ENCODE measurements at places on chromosomes 16 and 17.
A peak's percentile ranks its signal among the peaks of the same experiment; 100 is the strongest.

- DNase-seq: no peak
Observed at GRCh38 chr17:69164206-69164605, 22.5 kb upstream of the ABCA6 start.

DNA sequence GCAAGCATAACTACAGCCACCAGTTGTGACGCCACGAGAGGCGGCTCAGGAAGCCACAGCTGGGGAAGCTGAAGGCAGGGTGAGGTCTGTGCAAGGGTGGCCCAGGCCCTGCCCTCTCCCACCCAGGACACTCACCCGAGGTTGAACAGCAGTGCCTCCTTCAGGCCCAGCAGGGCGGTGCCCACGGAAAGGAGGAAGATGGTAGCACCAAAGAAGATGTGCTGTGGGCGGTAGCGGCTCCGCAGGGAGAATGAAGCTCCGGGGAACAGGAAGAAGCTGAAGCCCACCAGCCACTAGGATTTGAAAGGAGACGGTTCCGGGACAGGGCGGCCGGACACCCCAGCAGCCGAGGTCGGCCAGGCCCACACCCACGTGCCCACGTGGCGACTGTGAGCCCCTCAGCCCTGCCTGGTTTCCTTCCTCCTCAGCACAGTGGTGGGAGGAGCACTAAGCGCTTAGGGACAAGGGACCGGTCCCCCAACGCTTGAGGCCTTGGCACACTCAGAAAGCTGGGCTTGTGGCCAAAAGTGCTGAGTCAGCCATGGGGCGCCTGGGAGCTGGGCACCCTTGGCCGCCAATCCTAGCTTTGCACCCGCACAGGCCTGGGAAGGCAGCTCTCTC, 11.0 kb downstream of the CYB561 start:
- peak; percentile 60 for DNase-seq

GRCh38 chr17:60463157-60463835, 41.0 kb downstream of the CHCT1 start:
- no peak for DNase-seq

- peak; percentile 93 for DNase-seq
Observed at GRCh38 chr16:75248142-75248535, 3.3 kb downstream of the BCAR1 start.

DNA sequence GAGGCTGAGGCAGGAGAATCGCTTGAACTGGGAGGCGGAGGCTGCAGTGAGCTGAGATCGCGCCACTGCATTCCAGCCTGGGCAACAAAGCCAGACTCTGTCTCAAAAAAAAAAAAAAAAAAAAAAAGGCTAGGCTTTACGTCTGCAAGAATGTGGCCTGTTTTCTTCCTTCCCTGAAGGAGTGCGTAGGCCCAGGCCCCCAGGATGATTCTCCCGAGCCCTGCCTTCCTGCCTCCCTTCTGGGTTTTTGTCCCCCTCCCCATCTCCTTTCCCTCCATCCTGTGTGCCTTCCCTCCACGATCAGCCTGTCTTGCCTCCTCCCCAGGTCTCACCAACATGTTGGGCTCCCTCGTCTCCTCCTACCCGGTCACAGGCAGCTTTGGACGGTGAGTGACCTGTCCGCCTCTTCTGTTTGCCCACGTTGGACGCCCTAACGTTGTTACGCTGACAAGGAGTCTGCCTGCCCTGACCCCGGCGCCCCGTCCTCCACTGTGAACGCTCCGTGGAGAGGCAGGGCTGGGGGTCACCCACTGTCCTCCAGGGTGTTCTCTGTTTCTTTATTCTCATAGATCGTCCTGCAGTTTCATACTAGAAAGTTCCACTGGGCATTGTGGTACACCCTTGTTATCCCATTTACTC, 15.7 kb upstream of the RNF213 start:
- DNase-seq: no peak

DNA sequence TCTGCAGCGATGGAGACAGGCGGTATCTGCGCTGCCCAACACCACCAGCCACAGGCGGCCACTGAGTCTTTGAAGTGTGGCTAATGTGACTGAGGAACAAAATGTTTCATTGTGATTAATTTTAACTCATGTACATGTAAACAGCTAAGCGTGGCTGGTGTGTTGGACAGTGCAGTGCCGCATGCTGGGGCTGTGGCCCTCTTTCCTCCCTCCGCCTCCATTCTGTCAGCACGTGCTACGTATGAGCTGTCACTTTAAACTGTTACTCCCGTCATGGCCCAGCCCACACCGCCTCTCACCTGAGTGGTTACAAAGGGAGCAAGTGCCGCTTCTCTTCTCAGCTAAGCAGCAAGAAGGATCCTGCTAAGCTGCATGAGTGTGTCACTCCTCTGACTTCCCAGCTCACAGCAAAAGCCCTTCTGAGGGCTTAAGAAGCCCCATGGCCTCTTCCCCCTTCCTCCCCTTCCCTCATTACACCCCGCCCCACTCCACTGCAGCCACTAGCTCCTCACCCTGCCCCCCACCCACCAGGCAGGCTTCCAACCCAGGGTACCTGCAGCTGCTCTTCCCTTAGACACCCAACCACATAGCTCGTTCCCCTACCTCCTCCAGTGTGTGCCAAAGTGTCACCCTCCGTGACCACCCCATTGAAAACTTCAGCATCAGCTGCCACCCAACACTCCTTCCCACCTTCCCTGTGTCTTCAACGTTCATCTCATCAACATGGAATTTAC, 15.0 kb downstream of the HASPIN start:
- peak; percentile 52 for DNase-seq

- no peak for DNase-seq
Observed at GRCh38 chr16:82013139-82013538, 1.9 kb upstream of the SDR42E1 start.

DNA sequence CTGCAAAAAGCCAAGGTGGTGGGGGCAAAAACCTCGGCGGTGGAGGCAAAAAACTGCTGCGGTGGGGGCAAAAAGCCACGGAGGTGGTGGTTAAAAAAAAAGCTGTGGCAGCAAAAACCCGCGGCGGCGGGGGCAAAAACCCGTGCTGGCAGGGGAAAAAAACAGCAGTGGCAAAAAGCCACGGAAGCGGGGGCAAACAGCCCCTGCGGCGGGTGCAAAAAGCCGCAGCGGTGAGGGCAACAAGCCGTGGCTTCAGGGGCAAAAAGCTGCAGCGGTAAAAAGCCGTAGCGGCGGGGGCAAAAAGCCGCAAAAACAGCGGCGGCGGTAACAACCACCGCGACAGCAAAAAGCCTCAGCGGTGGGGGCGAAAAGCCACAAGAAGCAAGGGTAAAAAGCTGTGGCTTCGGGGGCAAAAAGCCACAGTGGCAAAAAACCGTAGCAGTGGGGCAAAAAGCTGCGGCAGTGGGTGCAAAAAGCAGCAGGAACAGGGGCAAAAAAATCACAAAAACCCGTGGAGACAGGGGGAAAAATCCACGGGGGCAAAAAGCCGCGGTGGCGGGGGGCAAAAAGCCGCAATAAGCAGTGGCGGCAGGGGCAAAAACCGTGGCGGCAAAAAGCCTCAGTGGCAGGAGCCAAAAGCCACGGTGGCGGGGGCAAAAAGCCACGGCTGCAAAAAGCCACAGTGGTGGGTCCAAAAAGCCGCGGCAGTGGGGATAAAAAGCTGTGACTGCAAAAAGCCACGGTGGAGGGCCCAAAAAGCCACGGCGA, 193.7 kb downstream of the SHCBP1 start:
- DNase-seq: no peak

DNA sequence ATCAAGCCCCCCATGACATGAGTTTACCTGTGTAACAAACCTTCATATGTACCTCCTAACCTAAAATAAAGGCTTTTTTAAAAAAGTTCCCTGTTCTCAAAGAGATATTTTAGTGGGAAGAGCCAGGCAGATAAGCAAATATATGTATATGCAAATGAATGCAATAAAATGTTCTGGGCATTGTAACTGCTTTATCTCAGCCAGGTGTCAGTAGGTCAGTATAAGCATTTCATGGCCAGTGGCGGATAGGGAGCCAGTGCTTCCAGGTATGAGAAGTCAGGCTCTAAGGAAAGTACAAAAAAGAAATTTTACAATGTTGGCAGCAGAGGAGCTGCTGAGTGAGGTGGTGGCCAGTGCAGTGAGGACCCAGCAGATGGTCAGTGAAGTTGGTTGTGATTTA, 53.9 kb downstream of the TNRC6C start:
- no peak for DNase-seq

DNA sequence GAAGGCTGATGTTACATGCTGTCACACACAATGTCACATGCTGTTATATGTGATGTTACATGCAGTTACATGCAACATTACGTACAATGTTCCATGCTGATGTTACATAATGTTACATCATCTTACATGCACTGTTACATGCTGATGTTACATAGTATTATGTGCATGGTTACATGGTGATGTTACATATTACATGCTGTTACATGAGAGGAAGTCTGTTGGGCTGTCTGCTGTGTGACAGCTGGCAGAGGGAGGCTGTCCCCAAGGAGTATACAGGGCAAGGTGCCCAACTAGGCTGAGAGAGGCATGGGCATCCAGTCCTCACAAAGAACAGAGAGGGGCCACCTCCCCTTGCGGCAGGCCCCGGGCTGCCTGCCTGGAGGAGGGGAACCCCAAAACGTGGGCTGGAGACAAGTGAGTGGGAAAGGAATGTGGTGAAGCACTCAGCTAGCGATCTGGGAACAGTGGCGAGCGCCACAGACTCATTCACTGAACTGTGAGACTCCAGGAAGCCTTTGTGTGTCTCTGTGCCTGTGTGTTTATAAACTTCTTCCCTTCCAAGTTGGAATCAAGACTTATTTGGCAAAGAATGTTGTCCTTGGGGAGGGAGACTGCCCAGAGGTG, 30.6 kb downstream of the TMEM92 start:
- no peak for DNase-seq

DNA sequence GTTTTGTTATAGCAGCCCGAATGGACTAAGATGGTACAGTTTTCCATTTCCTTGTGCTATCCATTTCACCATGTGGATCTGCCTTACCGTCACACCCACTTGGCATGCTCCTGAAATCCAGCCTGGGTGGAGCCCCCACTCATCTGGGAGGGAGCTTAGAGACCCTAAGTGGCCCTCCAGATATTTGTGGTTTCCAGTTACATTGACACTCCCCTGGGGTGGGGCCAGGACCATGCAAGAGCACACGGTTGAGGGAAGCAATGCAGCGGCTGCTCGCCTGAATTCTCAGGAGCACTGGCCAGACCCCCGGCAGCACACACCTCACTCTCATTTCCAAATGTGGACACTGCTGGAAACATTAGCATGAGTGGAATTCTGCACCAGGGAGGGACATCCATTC, 231.1 kb downstream of the UTP18 start:
- DNase-seq: no peak

GRCh38 chr16:57044931-57045693, 47.3 kb upstream of the CPNE2 start:
- no peak for DNase-seq

- no peak for DNase-seq
Observed at GRCh38 chr17:38453951-38454421, 25.7 kb downstream of the ARHGAP23 start.

- DNase-seq: no peak
Observed at GRCh38 chr17:28763137-28763799, 19.5 kb downstream of the TRAF4 start.

- DNase-seq: no peak
Observed at GRCh38 chr17:73465953-73466230, 154.1 kb upstream of the CDC42EP4 start.

DNA sequence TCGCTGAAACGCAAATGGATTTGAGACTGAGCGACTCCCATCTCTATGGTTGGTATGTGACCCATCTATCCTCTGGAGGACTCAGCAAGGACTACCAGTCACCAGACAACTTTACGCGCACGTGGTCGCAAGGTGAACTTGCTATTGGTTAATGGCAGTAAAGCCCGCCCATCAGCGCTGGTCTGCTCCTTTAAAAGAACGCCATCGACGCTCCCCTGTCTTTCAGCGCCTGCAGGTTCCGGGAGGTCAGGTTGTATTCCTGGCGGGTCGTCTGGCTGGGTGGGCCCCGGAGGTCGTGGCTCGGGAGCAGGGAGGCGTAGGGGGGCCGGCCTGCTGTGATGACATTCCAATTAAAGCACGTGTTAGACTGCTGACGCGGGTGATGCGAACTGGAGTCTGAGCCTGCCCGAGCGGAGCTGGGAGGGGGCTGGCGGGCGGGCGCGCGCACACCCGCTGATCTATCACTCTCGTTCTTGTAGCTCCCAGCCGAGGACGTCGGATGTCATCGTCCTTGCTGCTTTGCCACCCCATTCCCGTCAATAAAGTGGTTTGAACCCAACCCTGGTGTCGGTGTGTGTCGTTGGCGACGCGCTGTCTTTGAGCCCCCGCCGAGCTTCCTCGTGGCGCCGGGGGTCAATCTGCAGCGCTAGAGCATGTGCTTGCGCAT, 15.9 kb upstream of the ERN1 start:
- DNase-seq: peak; percentile 99

GRCh38 chr17:17361867-17362539, 58.8 kb downstream of the NT5M start:
- DNase-seq: no peak

- no peak for DNase-seq
Observed at GRCh38 chr16:46832757-46833459, 1.9 kb upstream of the C16orf87 start.

DNA sequence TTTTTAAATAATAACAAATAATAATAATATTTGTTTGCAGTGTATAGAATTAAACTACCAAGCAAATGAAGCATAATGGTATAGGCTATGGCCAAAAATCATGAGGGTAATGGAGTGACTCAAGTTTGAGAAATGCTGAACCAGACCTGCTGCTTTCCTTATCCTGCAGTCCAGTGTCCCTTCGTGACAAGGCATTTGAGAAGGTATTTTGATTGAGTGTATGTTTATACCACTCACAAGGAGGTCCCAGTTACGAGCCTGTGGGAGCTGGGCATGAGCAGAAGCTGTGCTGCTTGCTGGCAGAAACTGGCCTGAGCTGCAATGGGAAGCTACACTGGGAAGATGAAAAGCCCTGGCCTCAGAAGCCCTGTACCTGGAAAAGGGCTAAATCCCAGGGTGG, 50.3 kb downstream of the GNAO1 start:
- no peak for DNase-seq

DNA sequence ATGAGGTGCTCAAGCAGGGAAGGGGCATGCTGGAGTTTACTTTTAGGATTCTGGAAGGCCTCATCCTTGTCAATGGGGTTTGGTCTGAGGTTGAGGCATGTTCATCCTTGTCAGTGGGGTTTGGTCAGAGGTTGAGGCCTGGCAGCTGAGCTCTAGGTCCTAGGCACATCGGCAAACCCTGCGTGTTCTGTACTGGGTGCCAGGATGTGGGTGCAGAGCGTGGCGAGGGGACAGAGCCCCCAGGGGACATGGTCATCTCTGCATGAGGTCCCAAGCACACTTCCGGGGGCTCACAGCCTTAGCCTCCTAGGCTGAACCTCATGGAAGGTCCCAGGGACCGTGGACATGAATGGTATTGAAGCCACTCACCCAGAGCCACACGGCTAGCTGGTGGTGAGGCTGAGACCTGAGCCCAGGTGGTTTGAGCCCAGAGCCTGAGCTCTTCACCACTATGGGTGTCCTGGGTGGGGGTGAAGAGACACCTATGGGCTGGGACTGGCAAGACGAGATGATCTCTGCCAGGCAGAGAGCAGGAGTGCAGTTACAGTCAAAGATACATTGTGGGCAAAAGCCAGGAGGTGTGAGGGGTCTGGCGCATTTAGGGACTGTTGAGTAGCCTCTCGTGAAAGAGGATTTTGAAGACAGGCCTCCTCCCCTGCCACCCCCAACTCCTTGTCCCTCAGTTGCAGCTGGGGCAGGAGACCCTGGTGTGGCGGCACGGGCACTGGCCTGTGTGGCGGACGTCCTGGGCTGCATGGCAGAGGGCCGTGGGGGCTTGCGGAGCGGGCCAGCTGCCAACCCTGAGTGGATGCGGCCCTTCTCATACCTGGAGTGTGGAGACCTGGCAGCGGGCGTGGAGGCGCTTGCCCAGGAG, 19.3 kb downstream of the FCSK start:
- no peak for DNase-seq

All from globus pallidus (tissue), 1 donor.